ENCODE measurements at places on chromosomes 4 and X. TPM values are rescaled to one million over a fixed set of nuclear protein-coding genes. Genes with fewer than 3 reads are reported as not detected.

The MAGEA12 gene
- total RNA-seq: 0.96 TPM

The BCORL1 gene
- 0.74 TPM for total RNA-seq

The TKTL1 gene
- not detected for total RNA-seq

The CSAG1 gene
- total RNA-seq: not detected

The RNF212 gene
- total RNA-seq: not detected

The HAUS3 gene
- total RNA-seq: 60.5 TPM

The DIPK2B gene
- total RNA-seq: not detected

The STPG2 gene
- 0.19 TPM for total RNA-seq

The DCHS2 gene
- total RNA-seq: not detected

The ERCC6L gene
- 19.0 TPM for total RNA-seq

The POF1B gene
- total RNA-seq: not detected

The ZMAT1 gene
- total RNA-seq: 0.53 TPM

The GLRA3 gene
- not detected for total RNA-seq

The CXCL5 gene
- total RNA-seq: not detected

The ACE2 gene
- total RNA-seq: not detected

The DOCK11 gene
- 32.7 TPM for total RNA-seq

The GPRASP1 gene
- total RNA-seq: 0.29 TPM

DNA sequence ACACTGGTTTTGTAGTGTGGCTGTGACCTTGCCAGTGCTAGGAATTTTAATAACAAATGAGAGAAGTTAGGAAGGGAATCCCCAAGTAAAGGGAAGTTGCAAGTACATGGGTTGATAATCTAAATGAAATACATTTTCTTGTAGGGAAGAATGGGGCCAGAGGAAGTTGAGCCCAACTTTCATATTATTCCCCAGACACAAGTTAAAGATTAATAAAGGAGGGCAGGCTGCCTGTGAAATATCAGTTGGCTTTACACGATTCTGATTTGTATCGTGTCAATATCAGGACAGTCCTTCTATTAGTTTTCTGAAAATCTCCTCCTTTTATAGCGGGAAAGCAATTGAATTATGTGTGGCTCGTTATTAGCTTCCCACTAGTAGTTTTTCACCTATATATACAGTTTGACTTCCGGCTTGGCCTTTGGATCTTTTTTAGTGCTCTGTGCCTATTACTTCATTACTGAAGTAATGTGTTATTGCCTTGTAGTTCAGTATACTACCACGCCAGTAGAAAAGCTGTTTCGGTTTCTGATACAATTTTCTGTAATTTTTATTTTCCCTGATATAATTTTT is 1.7 kb downstream of the PDLIM5 start:
- DNase-seq: no peak

- DNase-seq: no peak
Measured at GRCh38 chr4:17323554-17324385, 188.1 kb downstream of the QDPR start.

DNA sequence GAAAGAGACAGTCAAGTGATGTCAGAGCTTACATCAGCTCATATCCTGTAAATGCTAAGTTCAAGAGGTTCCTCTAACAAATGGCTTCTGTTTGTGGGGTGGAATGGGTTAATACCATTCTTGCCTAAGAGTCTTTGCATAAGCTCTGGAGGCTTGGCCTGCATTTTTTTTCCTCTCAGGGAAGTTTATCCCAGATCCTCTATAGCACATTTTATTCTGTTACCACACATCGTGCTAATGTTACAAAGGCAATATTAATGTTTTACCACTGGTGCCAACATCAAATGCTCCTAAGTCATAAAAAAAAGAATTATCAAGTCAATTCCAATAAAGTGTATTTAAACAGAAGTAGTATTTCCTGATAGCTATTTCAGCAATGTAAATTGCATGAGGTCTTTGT is 2.9 kb upstream of the ADH6 start:
- no peak for DNase-seq

DNA sequence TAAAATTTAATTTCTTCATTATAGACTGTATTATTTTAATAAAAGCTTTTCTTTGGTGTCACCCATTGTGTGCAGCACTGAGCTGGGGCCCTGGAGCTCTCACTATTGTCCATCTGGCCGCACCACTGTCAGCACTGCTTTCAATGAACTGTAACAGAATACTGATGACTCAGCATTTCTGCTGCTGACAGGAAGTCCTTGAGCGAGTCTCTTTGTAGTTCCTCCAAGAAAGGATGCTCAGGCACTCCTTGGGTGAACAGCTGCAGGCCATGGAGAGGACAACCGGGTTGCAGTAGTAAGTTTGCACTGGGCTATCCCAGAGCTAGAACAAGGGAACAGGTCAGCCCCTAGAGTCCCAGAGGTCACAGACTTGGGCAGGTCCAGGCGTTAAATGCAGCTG is 81.6 kb downstream of the SORBS2 start:
- peak; percentile 35 for DNase-seq

- DNase-seq: no peak
Measured at GRCh38 chrX:148599404-148599803, 99.0 kb downstream of the AFF2 start.

GRCh38 chr4:141705048-141705746 is 68.8 kb downstream of the IL15 start:
- DNase-seq: no peak

- peak; percentile 41 for DNase-seq
Measured at GRCh38 chr4:169314906-169315305, 44.1 kb upstream of the SH3RF1 start.

DNA sequence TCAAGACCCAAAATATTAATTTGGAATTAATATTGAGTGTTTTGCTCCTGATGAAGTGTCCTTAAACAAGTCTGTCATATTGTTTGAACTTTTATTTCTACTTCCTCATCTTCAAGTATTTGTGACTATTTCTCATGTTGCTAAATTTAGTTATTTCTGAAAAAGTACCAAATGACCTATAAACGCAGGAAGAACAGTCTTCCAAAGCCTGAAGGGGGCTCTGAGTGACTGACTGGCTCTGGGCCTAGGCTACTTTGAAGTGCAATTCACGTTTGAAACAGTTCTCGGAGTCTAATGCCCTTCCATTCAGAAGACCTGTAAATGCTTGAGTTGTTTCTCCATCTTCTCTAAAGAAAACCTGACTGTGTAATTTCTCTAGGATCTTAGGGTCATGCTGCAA is 26.5 kb downstream of the GALNT7 start:
- DNase-seq: no peak

GRCh38 chr4:8560265-8561047 is 19.7 kb upstream of the GPR78 start:
- no peak for DNase-seq

- peak; percentile 4 for DNase-seq
Measured at GRCh38 chr4:70583952-70584834, 7.9 kb upstream of the AMBN start.

- no peak for DNase-seq
Measured at GRCh38 chr4:78766650-78767049, 9.5 kb upstream of the BMP2K start.

DNA sequence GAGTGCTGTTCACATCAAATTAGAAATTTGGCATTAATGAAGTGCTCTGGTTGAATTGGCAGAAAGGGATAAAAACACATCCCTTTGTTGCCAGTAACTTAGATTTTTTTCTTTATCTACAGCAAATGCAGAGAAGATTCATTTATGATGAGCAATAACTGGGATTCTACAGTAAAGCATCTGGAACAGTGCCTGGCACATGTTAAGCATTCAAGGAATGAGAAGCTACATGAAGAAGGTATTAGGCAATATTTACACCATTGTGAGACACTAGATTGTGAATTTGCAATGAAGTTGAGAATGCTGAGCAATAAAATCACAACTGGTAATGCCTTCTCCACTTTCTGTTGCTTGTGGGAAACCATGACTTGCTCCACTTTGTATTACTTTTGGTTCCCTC is 33.5 kb downstream of the PCDH19 start:
- no peak for DNase-seq

DNA sequence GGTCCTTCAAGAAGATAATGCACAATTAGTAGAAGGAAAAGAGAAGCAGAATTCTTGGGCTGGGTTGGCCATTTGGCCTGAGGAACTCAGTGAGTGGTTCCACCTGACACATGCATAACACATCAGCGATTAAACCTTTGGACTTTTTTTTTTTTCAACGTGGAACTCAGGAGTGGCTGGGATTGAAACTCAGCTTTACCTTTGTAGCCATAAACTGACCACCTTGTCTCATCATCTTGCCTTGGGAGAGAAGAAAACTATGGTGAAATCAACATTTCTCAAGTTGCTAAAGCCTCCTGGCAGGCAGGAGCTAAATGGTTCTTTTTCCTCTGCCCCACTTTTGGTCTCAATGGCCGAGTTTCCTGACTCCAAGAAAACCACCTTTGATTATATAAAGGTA is 16.3 kb downstream of the PTTG2 start:
- no peak for DNase-seq

DNA sequence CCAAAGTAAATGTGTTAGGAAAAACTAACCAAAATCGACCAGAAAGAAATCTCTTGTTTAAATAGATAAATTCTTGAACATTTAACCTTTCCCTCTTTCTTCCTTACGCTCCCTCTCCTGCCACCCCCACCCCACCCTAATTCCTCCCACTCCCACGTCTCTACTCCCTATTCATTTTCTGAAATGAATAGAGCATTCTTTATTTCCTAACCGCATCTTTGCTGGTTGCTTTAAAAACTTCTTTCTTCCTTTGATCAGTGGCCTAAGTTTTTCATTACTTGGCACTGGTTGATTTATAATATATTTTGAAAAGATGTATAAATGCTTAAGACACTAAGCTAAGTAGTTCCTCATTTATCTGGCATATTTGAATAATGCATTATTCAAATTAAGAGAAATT is 33.9 kb downstream of the BMPR1B start:
- no peak for DNase-seq

GRCh38 chr4:27807207-27807606 is 946.6 kb downstream of the STIM2 start:
- peak; percentile 9 for DNase-seq

- no peak for DNase-seq
Measured at GRCh38 chr4:54783402-54784110, 125.8 kb downstream of the KIT start.

GRCh38 chr4:59647500-59647899 is 1552.6 kb upstream of the ADGRL3 start:
- no peak for DNase-seq

- DNase-seq: no peak
Measured at GRCh38 chrX:19629541-19629940, 114.2 kb upstream of the MAP3K15 start.

Data from A172 (cell line).